ENCODE measurements at places on chromosomes 1 and 21.
A peak's percentile ranks its signal among the peaks of the same experiment; 100 is the strongest.

DNA sequence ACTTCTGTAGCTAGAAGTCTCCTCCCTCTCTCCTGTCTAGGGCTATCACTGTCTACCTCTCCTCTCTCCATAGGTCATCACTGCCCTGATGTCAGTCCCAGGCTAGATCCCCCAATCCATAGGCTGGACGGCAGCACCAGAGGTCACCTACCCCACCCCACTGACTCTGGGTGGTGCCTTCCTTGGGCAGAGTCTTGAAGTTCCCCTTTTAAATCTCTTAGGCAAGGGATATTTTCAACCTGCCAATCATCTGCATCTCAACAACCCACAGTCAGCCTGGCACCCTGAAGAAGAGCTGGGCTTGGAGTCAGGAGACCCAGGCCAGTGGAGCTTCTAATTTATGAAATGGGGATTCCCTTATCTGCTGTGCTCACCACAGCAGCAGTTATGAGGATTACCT, 13.2 kb downstream of the MYBPH start:
- no peak for DNase-seq

GRCh38 chr21:31752967-31753366, 21.0 kb upstream of the SCAF4 start:
- DNase-seq: no peak

DNA sequence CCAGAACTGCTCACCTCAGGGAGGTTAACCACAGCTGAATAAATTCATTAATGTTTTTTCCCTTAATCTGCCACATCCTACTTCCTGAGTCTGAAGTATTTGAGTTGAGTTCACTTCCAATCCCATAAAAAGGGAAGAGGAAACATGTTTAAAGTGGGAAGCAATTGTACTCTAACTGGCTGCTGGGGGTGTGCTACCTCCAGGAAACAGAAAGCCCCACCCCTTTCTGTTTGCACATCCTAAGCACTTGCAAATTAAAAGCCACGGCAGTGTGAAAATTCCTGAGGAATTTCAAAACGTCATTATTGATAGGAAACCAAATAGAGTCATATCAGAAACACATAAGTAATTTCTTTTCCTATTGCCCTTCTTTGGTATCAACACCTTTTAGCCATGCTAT, 307.0 kb upstream of the NR5A2 start:
- DNase-seq: no peak

DNA sequence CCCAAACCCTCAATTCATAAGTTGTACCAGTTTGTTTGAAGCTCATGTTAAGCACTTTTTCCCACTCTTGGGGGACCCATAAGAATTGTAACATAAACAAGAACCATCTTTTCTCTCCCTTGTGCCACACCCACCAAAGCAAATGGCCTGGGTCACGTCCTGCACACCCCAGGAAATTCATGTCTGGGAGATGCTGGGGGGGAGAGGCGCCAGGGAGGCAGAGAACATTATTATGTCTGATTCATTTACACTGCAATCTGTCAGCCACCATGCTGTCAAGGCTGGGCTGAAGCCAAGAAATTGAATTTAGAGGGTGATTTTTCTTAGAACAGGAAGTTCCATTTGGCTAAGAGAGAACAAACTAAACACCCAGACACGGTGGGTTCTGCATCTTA, 37.2 kb upstream of the IPO9 start:
- DNase-seq: peak; percentile 65

GRCh38 chr1:90831910-90832309, 114.8 kb upstream of the BARHL2 start:
- no peak for DNase-seq

- no peak for DNase-seq
Measured at GRCh38 chr1:2356401-2356800, 35.0 kb downstream of the MORN1 start.

DNA sequence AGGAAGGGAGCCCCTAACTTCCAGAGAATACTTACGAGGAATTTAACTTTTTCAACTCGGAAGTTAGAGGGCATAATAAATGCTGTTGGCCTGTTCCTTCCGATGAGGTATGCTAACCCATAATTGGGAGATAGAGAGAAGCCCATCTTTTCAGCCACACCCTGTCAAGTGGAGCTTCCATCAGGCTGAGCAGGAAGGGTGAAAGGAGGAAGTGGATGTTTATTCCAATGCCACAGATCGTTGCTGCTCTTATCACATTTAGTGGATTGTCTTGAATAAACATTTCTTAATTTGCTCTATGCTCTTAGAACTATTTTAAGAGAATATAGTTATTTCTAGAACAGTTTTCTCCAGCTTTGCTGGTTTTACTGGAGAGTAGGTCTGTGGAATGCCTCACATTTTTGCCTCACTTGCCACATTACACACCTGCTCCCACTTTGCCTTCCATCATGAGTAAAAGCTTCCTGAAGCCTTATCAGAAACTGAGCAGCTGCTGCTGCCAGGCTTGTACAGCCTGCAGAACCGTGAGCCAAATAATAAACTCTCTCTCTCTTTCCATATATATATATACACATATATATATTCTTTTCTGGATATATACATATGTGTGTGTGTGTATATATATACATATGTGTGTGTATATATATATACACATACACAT, 60.0 kb upstream of the RGS21 start:
- no peak for DNase-seq

DNA sequence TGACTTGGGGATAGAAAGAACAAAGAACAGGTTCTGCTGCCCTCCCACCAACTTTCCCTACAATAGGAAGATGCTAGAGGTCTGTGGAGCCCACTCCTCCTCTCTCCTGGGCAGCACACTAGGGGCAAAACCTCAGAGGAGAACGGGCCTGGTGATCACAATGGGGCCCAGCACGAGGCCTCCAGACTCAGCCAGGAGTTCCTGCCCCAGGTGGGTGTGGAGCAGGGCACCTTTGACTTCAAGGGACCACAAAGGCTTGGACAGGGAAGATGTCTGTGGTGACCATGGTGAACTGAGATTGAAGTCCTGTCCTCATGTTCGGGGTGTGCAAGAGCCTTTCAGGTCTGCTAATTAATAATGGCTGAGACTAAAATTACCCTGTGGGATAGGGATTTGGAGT, 88.8 kb downstream of the LAMC2 start:
- DNase-seq: no peak

- DNase-seq: no peak
Measured at GRCh38 chr1:19416921-19417470, 68.3 kb downstream of the CAPZB start.

GRCh38 chr1:94801919-94802546, 18.1 kb upstream of the SLC44A3 start:
- peak; percentile 73 for DNase-seq

- no peak for DNase-seq
Measured at GRCh38 chr1:235806123-235806522, 60.6 kb downstream of the LYST start.

DNA sequence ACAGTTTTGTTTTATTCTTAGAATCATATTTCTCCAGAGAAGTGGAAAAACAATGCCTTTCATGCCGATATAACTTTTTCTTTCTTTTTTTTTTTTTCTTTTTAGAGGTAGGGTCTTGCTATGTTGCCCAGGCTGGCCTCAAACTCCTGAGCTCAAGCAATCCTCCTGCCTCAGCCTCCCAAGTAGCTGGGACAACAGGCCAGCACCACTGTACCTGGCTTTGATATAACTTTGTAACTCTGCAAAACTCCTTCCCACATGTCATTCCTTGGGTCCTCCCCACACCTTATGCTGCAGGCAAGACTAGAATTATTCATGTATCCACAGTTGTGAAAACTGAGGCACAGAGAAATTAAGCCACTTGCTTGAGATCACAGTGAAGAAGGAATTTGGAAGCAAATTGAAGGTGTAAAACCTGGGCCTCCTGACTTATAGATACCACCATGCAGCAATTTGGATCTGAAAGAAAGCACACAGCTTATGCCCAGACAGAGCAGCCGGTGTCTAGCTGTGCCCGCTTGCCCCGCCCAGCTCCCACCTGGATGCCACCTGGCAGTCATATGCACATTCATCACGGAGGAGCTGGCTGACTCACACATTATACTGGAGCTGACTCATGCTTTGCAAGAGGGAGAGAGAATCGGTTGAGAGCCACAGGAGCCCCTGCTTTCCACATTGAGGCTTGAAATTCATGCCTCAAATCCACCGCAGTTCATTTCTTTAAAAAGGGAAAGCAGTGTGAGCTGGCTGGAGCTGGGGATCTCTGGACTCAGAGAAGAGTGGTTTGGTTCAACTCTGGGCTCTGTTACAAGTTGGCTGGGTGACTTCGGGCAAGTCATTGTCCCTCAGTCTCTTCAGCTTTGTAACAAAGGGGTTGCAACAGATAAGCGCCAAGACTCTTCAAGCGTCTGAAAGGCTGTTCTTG, 8.3 kb upstream of the SLC2A1 start:
- peak; percentile 95 for DNase-seq

DNA sequence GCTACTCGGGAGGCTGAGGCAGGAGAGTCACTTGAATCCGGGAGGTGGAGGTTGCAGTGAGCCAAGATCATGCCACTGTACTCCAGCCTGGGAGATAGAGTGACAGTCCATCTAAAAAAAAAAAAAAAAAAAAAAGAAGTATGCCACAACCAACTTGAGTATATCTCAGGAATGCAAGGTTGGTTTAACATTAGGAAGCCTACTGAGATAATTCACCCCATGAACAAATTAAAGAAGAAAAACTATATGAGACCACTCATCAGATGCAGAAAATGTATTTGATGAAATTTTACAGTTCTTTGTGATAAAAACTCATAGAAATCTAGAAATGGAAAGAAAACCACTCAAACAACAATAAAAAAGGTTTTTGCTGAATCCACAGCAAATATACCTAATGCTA, 373.8 kb downstream of the LMO4 start:
- no peak for DNase-seq

- DNase-seq: no peak
Measured at GRCh38 chr1:212013672-212014071, 21.7 kb downstream of the INTS7 start.

GRCh38 chr1:4017636-4018365, 117.7 kb upstream of the C1orf174 start:
- no peak for DNase-seq

GRCh38 chr1:2610036-2610959, 22.5 kb downstream of the MMEL1 start:
- peak; percentile 18 for DNase-seq

DNA sequence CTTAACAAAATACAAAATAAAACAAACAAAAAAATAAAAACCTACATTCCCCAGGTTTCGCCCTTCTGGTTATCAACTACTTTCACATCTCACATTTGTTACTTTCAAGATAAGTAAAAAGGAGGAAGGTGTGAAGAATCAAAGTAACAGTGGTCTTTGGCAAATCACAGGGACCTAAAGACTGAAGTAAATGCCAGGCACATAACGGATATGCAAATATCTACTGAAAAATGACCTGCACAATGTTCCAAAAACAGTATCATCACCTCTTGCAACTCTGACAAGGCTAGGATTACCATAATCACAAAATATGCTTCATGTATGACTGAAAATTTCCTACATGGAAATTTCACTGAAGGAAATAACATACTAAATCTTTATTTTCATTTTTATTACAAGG, 29.3 kb downstream of the COP1 start:
- DNase-seq: no peak

DNA sequence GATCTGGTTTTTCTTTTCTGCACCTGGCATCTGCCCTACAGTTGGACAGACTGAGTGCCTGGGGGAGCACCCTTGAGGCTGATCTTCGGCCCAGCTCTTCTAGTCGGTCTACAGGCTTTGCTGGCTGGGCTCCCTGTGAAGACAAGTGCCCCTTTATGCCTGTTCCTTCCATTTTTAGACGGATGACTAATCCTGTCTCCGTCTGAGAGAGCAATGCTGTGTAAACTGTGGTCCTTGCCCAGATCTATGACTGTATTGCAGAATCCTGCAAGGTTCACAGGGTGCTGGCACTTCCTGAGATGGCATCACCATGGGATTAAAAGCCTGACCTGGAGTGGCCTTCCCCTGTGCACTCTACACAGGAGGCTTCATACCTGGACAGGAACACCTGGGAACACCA, 47.6 kb upstream of the SAMD13 start:
- peak; percentile 88 for DNase-seq

GRCh38 chr1:67367370-67368045, 59.8 kb downstream of the IL12RB2 start:
- peak; percentile 62 for DNase-seq

GRCh38 chr1:21510885-21511578, 1.8 kb downstream of the ALPL start:
- DNase-seq: no peak

GRCh38 chr1:17099616-17100340, 19.5 kb downstream of the PADI2 start:
- DNase-seq: no peak

GRCh38 chr1:202689493-202690342, 20.5 kb downstream of the SYT2 start:
- DNase-seq: no peak

DNA sequence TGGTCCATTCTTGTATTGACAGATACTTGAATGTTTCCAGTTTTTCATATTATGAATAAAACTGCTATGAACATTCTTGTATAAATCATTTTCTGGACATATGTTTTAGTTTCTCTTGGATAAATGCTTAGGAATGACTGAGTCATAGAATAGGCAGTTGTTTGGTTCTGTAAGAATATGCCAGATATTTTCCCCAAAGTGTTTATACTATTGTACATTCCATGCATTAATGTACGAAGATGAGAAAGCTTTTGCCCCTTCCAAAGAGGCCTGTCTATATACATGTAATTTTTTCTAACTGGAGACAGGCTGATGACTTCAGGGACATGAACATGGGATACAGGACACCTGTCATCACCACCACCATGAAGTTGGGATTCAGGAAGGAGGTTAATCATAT, 11.3 kb downstream of the NBPF3 start:
- no peak for DNase-seq

DNA sequence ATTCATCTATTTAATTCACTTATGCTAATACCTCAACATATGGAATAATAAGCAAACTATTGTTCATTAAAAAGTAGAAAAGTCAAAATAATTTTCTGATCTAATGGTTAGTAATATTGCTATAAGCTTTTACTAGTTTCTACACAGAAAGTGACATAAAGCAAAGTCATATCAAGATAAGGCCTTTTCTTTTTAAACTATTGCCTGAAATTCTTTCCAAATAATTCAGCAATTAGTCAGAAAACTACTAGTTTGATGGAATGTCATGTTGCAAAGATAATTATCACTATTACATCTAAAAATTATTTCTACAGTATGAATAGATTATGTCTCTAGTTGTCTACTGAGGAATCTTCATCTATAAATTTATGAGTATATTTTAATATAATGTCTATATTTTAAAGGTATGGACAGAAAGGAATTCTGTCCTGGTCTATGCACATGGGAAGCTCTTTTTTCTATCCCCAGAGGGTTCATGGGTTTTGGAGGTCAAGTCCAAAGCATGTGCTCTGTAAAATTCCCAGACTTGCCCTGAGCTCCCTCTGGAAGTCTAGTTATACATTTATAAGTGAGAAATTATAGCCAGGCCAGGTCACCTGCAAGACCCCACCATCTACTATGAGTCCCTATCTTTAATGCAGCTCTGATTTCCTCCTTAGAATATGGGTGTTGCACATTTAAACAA, 84.6 kb upstream of the DPYD start:
- DNase-seq: no peak

GRCh38 chr21:40151611-40152010, 284.4 kb downstream of the PCP4 start:
- no peak for DNase-seq
